ENCODE measurements at places on chromosomes 6 and 20. TPM values are rescaled to one million over a fixed set of nuclear protein-coding genes. Genes with fewer than 3 reads are reported as not detected.

SPEF1 gene
- polyA plus RNA-seq = 1.4 TPM

ZNF341 gene
- polyA plus RNA-seq = 3.8 TPM

OLIG3 gene
- not detected for polyA plus RNA-seq

IRAK1BP1 gene
- polyA plus RNA-seq = 0.97 TPM

CDSN gene
- not detected for polyA plus RNA-seq

EYA4 gene
- polyA plus RNA-seq = 14.4 TPM

TUBB1 gene
- not detected for polyA plus RNA-seq

GABRR2 gene
- polyA plus RNA-seq = 0.21 TPM

CCN5 gene
- 11.1 TPM for polyA plus RNA-seq

DNA sequence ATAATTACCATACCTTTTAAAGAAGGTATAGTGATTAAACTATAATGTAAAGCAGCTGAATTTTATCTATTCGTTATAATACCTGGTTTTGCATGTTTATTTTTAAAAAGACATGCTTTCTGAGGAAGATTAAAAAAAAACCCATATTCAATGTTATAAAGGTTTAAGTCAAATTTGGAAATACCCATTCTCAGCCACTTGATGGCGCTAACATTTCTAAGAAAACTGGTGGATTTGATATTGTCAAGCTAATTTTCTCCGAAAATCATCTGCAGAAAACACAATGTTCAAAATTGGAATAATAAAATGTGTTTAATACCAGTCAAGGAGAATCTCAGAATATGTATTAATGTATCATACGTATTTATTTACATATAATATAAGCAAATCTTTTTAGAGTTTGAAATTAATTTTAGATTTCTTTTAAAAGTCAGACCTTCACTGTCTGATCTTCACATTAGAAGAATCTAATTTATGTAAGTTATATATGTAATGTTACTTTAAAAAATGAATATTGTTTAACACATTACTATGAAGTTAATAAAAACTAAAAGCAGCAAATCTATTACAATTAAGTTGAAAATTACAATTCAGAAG is 35.0 kb downstream of the SHPRH start:
- DNase-seq = peak; percentile 47

- DNase-seq = no peak
These were observed 438.9 kb upstream of the ZNF337 start for GRCh38 chr20:26135325-26136110.

GRCh38 chr20:17439616-17440296 is 91.4 kb downstream of the BFSP1 start:
- no peak for DNase-seq

- peak; percentile 68 for DNase-seq
These were observed 9.0 kb upstream of the MRPS10 start for GRCh38 chr6:42226645-42227143.

DNA sequence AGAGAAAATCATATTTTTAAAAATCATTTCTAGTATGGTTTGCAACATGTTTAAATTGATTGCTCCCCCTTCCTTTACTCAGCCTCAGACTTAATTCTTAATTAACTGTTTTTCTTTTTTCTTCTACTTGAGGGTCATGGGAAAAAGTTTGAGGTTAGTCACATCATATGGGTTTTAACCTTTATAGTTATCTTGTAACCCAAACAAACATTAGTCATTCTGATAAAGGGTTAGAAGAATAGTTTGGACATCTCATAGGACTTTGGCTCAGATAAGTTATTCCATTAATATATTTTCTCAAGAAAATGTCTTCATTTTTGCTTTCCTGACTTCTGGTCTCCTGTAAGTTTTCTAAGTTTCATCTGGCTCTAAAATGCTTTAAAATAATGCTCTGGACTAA is 34.5 kb upstream of the TSPYL1 start:
- DNase-seq = no peak

GRCh38 chr6:149212206-149212605 is 105.3 kb upstream of the TAB2 start:
- DNase-seq = no peak

DNA sequence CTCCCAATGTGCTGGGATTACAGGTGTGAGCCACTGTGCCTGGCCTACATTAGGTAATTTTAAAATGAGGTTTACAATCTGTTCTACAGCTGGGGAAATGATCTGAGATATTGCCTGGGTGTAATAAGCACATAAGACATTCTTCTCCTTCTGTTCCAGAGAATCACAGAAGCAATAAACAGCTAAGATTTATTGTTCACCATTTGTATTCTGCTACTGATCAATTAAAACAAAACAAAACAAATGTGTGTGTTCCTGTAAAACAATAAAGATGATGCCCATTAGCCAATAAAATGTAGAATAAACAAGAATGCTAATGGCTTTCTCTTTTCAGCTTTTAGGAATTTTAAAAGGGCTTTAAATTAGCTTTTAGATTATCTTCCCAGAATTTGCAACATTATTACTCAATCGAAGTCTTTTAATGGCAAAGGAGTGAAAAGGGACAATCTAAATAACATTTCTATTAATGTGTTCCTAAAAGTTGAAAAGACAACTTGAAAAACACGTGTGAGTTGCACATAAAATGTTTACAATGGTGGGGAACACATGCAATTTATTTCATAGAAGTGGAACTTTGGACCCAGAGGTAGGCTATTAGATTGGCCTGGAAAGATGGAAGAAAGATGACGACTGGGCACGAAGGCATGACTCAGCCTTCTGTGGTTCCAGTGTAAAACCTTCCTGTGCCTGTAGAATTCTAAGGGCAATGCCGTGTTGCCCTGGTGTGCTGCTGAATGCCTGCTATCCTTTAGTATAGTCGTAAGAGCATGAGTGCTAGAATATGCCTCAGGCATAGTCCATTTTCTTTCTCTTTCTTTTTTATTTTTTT is 29.0 kb upstream of the DEK start:
- no peak for DNase-seq

DNA sequence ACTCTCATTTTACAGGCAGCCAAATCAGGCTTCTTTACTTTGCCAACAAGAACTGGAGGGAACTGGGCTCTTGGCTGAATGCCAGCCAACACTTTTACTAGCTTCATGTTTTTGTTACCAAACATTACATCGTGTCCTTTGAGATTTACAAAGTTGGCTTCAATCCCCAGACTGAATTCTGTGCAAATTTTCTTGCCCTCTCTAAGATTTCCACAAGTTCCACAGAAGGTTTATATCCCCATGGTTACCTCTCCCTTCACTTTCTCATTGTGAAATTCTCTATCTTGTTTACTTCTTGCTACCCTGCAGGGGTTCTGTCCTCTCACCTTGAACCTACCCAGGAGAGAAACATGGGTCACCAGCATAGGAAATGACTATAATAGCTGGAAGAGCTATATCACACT is 37.6 kb upstream of the PLCB1 start:
- no peak for DNase-seq

DNA sequence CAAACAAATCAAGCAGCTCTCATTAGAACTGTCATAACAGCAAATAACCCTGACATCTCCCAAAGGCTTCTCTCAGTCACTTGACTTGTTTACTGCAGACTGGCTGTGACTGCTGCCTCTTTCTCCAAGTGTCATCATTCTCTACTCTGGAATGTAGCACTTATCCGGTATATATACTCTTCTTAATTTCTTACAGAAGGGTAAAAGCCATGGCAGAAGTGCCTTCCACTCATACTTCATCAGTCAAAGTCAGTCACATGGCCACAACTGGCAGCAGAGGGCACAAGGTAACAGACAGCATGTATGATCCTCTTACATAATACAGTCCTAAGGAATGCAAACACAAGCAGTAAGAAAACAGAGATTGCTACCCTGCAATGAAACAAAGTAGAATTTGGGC is 9.3 kb downstream of the NAPB start:
- DNase-seq = no peak

GRCh38 chr6:144467172-144467762 is 182.1 kb downstream of the UTRN start:
- no peak for DNase-seq

DNA sequence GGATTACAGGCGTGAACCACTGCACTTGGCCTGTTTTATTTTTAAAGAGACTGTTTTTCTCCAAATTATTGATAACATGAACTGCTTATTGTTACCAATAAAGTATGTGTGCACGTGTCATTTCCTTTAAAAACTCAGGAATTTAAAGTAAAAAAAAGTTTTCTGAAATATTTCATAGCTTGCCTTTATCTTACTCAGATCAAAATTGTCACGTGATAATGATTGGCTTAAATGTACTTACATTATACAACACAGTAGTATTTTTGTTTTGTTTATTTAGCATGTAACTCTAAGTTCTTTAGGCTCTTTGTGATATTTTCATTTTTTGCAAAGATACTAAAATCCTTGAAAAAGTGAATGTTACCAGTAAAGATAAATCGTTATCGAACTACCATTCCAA is 174.1 kb downstream of the ZFAND3 start:
- DNase-seq = no peak

- DNase-seq = no peak
These were observed 138.5 kb downstream of the LINC00237 start for GRCh38 chr20:20967564-20968184.

- DNase-seq = no peak
These were observed 267.1 kb downstream of the ADGB start for GRCh38 chr6:146865756-146866379.

GRCh38 chr20:2814587-2815051 is at the start of gene C20orf141:
Gene C20orf141 (plus strand): TSS chr20:2814987. CDS start chr20:2815185, 198 bp downstream.
- peak; percentile 59 for DNase-seq

DNA sequence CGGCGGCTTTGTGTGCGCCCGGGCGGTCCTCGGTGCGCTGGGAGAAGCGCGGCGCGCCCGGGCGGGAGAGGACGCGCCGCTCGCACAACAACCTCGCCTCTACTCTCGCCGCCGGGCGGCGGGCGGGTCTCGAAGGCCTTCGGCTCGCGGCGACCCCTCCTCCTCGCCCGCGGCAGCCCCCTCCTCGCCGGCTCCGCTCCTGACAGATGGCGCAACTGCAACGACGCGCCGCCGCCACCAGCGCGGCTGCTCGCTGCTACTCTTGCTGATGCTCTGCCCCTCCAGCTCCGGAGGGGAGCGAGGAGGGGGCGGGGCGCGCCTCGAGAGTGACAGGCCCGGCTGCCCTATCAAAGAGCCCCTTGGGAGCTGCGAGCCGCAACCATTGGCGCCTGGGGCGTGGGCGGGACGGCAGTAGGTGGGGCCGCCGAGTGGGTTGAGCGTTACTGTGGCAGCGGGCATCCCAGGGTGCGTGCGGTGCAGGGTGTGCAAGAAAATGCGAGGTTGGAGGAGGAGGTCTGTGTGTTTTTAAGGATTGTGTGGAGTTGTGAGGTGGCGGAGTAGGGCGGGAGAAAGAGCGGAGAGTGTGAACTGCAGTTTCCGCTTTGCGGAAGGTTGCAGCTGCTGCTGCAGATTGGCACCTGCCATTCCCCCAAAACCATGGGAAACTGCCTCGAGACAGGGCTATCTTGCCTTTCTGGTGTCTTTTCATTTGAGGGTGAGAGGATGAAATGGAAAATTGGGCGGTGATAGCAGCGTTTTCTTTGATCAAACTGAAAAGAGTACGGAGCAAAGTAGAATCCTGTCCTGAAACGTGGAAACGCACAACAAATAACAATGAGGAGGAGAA is at the start of gene FYN:
FYN (minus strand) TSS at position 275 of the 847 bp plus-strand sequence. CDS start 153,401 bp downstream, outside the sequence.
- peak; percentile 91 for DNase-seq

GRCh38 chr6:18997375-18997826 is 610.3 kb downstream of the RNF144B start:
- DNase-seq = peak; percentile 5

Data from A549 (cell line).